Neural progenitor cell (in vitro differentiated cells): ENCODE measurements at places on chromosomes 2 and 18.

- no peak for DNase-seq
These were observed 28.7 kb downstream of the CABLES1 start for GRCh38 chr18:23163786-23164533.

- DNase-seq = no peak
These were observed 66.9 kb downstream of the ACVR1 start for GRCh38 chr2:157809212-157809611.

DNA sequence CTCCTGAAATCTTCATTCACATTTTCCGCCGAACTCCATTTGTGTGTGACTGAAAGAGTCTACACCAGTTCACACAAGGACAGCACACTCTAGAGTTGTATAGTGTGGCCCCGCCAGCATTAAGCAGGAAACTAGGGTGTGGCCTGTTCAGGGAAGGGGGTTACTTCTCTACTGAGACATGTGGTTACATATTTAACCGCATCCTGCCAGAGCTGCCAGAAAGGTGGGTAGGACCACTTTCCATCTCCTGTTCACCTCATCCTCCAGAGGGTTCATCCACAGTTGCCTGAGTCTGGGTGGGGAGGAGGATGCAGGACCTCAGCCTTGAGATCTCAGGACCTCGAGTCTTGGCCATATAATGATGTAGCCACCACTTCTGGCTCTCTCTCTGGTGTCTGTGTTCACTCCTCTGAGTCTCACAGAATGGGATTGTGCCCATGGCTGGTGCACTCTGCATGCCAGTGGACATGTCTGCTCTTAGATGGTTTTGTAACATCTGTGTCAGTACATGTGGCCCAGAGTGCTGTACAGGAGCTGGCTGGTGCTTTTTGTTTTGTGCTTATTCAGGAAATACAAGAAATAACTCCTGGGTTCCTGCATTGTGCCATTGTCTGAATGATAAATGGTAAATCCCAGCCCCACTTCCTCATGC, 7.7 kb upstream of the SP140L start:
- no peak for DNase-seq

DNA sequence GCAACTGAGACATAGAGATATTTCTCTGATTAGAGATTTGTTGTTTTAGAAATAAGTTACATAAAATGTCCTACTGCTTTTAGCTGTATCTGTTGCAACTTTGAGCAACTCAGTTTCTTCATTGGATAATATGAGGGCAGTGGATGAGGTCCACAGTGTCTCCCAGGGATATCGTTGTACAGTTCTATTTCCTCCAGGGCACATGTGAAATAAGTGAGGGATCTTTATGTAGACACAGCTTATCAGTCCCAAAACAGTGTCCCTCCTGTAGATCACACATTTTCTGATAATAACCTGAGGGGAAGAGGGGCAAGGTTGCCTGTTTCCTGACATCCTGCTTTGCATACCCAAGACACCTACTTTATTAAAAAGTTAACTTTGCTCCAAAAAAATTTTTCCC, 1231.2 kb upstream of the ZEB2 start:
- no peak for DNase-seq

GRCh38 chr18:70158992-70159717, 46.3 kb downstream of the RTTN start:
- DNase-seq = no peak

DNA sequence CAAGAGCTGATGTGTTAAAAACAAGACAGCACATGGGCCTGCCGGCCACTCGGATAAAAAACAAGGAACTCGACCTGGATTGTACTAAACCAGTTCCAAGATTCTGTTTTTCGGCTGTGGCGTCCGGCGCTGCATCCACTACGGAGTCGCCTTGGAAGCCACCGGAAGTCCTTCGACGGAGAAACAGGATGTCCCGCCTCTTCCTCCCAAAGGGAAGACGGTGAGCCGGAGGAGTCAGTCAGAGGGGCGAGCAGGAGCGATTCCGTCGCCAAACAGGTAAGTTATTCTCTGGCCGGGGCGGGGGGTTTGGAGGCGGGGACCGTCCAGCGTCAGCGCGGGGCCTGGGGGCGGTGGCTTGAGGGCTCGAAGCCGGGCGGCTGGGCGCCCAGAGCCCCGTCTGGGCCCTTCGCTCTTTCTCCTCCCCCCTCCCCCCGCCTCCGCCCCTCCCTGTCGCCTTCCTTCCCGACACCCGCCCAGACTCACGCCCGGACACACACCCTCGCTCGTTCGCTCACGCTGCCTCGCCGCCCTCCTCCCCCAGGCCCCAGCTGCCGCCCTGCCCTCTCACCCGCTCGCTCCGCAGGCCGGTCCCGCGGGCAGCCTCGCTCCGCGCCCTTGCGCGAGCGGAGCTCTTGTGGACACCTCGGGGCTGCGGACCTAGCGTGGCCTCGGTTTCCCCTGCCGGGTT, at the start of gene ZNF407:
Gene ZNF407 (plus strand): TSS at position 209 of the 688 bp plus-strand sequence. CDS start 33,150 bp downstream, outside the sequence.
- peak; percentile 95 for DNase-seq

- DNase-seq = no peak
These were observed 152.9 kb downstream of the MYO3B start for GRCh38 chr2:170330881-170331280.

- no peak for DNase-seq
These were observed 16.5 kb downstream of the SCLY start for GRCh38 chr2:238077292-238077691.

DNA sequence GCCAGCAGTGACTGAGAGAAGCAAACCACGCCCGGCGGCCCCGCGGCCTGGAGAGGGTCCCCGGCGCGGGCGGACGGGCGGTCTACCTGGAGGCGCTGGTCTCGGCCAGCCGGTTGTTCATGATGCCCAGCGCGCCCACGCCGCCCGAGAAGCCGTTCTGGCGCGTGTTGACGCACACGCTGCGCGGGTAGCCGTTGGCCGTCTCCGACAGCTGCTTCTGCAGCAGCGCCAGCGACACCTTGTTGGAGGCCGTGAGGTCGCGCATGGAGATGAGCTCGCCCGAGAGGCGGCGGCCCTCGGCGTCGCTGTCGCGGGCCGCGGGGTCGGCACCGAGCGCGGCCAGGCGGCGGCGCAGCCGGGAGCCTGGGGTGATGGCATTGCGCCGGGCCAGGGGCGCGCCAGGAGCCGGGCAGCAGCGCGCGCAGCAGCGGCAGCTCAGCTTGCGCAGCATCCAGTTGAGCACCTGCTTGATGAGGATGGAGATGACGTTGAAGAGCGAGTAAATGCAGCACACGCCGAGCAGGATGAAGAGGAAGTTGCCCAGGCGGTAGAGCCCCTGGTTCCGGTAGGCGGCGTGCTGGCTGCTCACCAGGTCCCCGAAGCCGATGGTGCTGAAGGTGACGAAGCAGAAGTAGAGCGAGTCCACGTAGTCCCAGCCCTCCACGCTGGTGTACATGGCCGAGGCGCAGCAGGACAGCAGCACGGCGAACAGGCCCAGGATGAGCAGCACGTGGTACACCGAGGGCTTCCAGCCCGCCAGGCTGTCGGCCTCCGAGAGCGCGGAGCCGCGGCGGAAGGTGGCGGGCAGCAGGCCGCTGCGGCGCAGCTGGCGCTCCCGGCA, 118.1 kb downstream of the MSH2 start:
- DNase-seq = no peak

DNA sequence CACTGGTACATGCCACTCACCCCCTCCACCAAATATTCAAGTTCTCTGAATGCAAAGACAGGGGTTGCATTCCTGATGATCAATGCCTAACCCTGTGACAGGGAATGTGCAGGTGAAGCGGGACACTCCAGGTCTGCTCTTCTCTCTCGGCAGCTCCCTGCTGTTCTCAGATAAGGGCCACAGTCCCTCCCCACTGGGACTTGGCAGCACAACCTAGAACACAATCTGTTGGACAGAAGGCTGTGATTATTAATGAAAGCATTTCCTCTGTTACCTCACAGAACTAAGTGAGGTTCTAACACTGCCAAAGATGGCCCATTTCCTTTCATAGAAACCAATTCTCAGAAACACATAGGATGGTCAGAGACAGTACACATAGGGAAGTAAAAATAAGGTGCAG, 42.7 kb downstream of the VSNL1 start:
- DNase-seq = no peak

DNA sequence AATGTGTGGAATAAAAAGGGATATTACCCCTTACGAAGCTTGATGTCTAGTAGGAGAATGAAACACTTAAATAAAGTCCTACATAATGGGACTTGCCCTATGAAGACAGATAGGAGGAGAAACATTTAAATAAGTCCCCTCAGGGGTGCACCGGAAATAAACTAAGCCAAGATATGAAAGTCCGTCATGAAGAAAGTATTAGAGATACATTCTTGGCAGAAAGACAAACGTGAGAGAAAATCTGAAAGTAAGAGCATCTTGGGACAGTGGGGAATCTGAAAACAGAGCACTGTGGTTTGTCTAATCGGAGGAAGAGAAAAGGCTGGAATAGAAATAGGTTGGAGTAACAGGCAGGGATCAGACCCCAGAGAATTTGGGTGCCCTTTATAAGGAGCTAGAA, 516.9 kb upstream of the DSEL start:
- no peak for DNase-seq

GRCh38 chr2:119741001-119741400, 18.7 kb upstream of the PTPN4 start:
- DNase-seq = no peak

GRCh38 chr2:207695293-207695692, 16.1 kb upstream of the CCNYL1 start:
- DNase-seq = no peak

DNA sequence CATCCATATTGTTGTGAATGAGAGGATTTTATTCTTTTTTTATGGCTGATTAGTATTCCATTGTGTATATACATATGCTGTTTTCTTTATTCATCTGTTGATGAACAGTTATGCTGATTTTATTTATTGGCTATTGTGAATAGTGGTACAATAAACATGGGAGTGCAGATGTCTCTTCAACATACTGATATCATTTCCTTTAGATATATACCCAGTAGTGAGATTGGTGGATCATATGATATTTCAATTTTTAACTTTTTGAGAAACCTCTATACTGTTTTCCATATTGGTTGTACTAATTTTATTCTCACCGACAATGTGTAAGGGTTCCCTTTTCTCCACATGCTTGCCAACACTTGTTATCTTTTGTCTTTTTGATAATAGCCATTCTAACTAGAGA, 144.5 kb downstream of the ADCYAP1 start:
- no peak for DNase-seq

GRCh38 chr18:62044490-62045000, 142.3 kb downstream of the PIGN start:
- no peak for DNase-seq

GRCh38 chr18:75393721-75394120, 33.8 kb downstream of the SMIM21 start:
- no peak for DNase-seq

DNA sequence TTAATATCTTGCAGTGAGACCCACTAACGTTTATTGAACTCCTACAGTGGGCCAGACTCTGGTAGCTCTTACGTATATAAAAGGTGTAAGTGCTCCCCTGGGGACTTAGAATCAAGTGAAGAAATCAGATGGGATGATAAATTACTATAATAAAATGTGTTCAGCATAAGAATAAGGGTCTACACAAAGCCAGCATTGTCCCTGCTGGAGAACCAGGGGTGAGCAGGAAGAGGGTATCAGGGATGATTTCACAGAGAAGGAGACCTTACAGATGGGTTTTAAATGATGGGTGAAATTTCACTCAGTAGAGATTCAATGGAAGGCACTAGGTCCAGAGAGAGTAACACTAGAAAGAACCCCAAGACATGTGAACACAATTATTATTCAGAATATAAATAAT, 20.7 kb downstream of the NRXN1 start:
- DNase-seq = no peak

DNA sequence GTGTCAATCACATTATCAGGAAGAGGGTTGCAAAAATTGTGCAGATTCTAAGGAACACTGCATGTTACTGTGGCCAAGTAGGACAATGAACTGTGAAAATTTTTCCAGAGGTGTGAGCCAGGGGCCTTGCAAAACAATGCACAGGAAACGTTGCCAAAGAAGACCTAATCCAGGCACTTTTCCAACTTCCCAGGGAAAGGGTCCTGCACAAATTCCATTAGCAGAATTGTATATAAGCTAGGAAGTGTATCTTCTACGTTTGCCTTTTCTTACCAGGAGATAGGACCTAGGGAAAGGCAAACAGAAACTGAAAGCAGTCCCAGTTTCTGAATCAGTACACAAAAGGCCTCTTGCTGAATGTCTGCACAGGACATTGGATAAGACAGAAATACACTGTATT, 1888.3 kb upstream of the CELF4 start:
- no peak for DNase-seq

GRCh38 chr2:53242090-53242489, 525.5 kb upstream of the CHAC2 start:
- DNase-seq = no peak

- DNase-seq = no peak
These were observed 40.0 kb upstream of the ATG16L1 start for GRCh38 chr2:233211548-233211895.

DNA sequence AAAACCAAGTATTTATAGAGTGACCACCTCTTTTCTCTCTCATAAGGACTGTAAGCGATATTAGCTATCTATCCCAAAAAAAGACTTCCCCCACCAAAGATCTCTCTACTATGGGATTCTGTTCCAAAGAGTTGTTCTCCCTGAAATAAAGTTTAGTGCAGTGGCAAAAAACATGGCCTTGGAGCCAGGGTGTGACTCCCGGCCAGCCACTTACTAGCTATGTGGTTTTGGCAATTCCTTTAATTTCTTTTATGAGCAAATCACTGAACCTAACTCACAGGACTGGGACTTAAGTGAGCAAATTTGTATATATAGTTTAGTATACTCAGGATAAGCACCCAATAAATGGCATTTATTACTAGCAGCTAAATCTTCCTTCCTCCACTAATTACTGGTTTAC, 42.6 kb downstream of the SESTD1 start:
- DNase-seq = no peak

- peak; percentile 57 for DNase-seq
These were observed 38.1 kb upstream of the STAT1 start for GRCh38 chr2:191051825-191052778.

DNA sequence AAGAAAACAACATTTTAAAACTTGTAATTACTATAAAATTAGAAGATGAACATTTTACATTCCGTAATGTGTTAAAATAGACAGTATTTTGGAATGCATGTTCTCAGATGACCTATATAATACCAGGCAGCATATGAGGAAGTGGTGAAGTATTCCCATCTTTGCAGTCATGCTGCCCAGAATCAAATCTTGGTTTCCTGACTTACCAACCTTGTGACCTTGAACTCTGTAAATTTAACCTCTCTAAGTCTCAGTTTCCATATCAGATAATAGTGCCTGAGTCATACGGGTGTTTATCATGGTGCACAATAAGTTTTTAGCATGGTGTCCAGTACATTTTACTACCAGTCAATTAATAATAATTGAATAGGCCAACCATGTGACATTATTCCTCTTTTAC, 7.3 kb upstream of the GALM start:
- DNase-seq = no peak

- no peak for DNase-seq
These were observed 13.8 kb upstream of the CCDC68 start for GRCh38 chr18:54973046-54973445.

- no peak for DNase-seq
These were observed 53.2 kb downstream of the UXS1 start for GRCh38 chr2:106140913-106141312.

GRCh38 chr2:234964631-234965461, 13.0 kb downstream of the SH3BP4 start:
- DNase-seq = no peak
